ENCODE measurements at places on chromosomes 4 and X.

DNA sequence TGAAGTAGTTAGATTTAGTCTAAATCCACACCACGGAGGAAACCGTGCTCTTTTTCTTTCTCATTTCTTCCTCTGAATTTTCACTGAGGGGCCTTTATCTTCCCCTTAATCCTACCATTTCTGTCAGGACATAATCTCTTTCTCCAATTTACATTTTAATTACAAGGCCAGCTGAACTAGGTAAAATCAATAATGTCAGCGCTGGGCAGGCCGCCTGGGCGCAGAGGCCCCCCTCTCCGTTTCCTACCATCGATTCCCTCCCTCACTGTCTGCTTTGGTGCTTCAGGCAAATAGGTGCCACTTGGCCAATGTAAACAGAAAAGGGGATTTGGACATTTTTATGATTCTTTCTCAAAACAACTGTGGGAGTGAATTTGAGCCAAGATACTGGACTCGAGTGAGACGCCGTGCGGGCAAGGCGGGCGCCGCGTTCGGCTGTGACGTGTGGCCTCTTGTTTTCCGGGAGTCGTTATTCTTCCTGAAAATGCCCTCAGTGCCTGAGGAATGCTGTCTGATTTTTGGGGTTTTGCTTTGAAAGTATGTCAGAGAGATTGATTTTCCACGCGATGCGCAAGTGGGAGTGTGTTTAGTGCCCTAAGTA lies 22.6 kb downstream of the UVSSA start:
- no peak for DNase-seq

- no peak for DNase-seq
These were observed 332.9 kb downstream of the PPP3CA start for GRCh38 chr4:101014417-101014816.

DNA sequence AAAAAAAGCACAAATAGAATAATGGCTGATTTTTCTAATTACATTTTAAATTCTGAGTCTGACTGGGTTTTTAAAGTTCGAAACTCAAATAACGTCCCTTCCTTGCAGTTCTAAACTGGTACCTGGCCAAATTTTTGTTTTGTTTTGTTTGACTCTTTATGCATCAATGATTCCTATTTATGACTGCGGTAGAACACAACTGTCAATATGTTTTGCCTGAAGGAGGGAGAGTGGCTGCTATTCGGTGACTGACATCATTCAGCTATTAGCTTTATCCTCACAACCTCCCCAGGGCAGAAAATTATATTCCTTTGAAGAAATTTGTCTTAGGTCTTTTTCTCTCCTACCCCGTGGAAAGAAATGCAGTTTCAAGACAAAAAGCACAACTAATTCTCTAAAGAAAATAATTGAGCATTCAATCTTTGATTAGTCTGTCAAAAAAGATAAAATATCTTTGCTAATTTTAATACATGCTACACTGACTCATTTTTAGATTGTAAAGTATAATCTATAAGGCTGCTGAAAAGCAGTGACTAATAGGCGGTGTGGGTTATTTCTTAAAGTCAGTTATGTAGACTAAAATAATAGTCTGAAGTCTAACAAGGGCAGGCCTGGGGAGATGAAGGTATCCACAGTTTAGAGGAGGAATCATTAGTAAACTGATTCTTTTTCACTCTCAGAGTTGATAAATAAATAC lies 61.9 kb downstream of the TMEM150C start:
- no peak for DNase-seq

DNA sequence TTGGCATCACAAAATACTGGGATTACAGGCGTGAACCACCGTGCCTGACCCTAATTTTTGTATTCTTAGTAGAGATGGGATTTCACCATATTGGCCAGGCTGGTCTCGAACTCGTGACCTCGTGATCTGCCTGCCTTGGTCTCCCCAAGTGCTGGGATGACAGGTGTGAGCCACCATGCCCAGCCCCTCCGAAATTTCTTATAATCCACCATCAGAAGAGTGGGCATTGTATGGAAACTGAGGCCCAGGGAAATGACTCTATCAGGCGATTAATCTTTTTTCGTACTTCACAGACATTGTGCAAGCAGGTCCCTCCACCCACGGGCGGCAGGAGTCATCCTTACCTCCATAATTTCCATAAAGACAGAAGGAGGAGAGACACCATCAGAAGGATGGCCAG lies 16.0 kb downstream of the CRLF2 start:
- DNase-seq = no peak

- no peak for DNase-seq
These were observed 24.8 kb downstream of the ZFYVE28 start for GRCh38 chr4:2393353-2394270.

- DNase-seq = no peak
These were observed 23.7 kb downstream of the BMP2K start for GRCh38 chr4:78799551-78800495.

DNA sequence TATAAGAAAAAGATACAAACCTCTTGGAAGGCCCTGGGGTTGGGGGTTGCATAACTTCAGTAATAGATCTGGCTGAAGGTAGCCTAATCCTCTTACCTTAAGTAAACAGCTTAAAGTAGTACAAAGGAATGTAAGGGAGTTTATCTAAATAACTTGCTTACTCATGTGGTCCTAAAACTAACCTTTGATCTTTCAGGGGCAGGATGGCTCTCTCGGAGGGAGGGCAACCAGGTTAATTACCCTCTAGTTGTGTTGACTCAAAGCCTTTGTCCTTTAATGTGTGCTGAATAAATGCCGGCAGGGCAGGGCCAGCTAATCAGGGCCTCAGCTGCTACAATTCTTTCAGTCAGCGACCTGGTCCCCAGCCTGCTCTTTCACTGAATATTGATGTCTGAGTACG lies 822.0 kb upstream of the SLIT2 start:
- no peak for DNase-seq

DNA sequence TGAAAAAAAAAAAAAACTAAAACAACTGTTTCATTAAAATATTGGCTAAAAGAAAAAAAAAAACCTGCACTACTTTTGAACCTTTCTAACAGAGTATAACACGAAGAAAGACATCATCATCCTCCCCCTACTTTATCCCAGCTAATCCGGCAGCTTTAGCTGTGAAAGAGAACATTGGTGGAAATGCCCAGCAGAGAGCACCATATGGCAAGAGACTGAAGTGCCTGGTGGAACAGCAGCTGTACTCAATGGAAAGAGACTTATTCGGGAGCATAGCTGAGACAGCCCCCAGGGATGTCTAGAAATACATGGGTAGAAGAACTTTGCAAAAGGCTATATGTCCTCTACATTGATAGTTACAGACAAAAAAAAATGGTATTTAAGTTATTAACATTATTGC lies 30.3 kb downstream of the STPG2 start:
- DNase-seq = no peak

- no peak for DNase-seq
These were observed 20.5 kb upstream of the NAP1L5 start for GRCh38 chr4:88718098-88718497.

GRCh38 chr4:152356428-152357034 lies 179.4 kb downstream of the FBXW7 start:
- no peak for DNase-seq

GRCh38 chr4:74610491-74610890 lies 165.6 kb downstream of the AREG start:
- DNase-seq = no peak

DNA sequence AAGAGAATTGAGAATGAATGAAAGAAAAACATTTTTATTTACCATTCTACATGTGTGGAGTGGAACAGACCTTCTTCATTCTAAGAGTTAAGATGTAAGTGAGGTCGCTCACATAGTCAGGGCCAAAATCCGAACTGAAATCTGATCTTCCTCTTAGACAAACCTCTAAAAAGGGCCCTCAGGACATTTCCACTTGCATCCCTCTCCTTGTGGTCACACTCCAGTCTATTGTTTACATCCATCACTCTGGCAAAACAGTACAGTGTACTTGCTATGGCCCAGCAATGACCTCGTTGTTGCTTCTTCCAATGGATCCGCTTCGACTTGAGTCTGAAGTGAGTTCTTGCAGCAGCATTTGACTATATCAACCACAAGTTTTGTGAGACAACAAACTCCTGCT lies 54.2 kb downstream of the MOSPD2 start:
- DNase-seq = no peak

DNA sequence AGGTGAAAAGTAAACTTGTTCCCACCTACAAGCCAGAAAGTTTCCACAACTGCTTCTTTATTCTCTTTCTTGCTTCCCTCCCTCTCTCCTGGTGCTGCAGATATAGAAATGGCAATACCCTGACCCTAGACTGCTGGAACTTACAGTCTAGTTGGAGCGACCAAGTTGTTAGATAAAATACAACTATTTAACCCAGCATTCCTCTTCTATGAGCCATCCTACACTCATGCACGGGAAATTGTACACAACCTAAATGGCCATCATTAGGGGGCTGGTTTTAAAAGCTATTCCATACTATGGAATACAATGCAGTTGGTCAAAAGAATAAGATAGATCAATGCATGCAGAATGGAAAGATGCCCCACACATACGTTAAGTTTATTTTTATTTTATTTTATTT lies 41.1 kb downstream of the PJA1 start:
- DNase-seq = no peak

DNA sequence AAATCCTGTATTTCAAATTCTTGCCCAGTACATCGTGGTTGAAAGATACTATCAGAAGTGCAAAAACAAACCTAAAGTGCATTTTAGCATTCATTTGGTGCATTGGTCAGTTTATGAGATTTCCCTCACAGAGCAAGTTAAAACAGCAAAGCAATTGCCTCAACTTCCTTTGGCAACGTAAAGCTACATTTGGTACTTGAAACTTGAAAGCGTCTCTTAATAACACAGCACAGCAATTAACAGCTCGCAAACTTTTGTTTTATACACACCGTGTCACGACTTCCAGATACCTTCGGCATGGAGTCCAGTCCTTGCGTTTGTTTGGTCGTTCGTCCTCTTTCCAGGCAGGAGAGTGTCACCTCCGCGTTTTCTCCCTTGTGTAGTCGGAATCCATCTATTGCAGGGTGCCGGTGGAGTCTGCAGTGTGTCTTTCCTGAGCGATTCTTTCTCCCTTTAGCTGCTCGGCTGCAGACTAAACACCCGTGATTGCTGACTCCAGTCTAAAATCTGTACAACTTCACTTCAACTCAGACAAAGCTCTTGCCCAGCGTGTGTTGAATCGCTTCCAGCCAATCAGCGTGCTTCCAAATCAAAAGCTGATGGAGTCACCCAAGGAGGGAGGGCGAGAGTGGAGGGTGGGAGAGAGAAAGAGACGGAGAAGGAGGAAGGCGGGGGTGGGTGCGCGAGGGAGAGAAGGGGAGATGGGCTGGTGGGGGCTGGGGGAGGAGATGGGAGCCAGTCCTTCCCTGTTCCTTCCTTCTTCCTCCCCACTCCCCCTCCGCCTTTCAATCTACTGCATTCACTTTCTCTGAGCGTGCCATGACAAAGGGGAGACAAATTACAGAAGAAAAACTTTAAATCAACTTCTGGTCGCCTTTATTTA lies at the start of gene PCDH18:
Gene PCDH18 (minus strand): TSS at position 509 of the 883 bp plus-strand sequence. CDS start 406 bp downstream, at position 103.
- DNase-seq = no peak

DNA sequence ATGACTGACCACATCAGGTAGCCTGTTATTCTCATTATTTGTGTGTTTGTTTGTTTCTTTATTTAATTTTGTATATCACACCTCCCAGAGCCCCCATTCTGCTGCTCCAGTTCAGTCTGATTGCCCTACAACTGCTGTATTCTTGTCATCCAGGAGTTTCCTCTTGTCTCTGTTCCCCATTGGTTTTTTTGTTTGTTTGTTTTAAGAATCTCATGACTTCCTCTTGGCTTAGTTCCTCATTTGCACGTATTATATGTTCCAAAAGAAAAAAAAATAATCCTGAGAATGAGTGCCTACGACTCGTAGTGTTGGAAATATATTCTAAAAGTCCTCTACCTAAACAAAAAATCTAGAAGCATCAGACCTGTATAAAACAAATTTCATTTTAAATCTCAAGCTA lies 142.3 kb upstream of the SLIT2 start:
- DNase-seq = no peak

GRCh38 chr4:185171373-185172071 lies 28.5 kb downstream of the SLC25A4 start:
- no peak for DNase-seq

- no peak for DNase-seq
These were observed 352.6 kb upstream of the FAM241A start for GRCh38 chr4:111792632-111793031.

DNA sequence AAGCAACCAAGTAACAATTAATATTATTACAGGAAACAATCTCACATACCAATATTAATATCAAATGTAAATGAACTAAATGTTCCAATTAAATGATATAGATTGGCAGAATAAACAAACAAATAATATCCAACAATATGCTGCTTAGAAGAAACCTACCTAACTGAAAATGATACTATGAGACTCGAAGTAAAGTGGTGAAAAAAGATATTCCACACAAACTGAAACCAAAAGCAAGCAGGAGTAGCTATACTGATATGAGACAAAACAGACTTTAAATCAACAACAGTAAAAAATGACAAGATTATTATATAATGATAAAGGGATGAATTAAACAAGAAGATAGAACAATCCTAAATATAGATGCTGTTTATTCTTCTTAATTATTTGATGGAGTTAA lies 140.1 kb downstream of the SPANXN4 start:
- DNase-seq = no peak

DNA sequence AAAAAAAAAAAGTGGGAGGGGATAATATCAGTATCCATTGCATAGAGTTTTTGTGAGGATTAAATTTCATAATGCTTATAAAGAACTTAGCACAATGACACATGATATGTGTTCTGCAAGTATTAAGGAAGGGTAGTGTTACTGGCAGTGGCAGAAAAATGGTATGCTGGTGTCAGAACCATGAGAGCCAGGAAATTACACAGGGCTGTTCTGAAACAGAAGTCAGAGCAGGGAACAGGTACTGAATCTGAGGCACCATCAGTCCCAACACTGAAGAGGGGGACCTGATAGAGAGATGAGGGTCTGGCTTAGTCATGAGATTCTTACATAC lies 601.1 kb upstream of the GRIA3 start:
- no peak for DNase-seq

Data from stimulated activated CD8-positive, alpha-beta memory T cell treated with anti-CD3 and anti-CD28 coated beads, Interleukin-7, amount 100 ng/mL, for 1 hour (primary cell).